ENCODE measurements at places on chromosomes 7 and 10. TPM values are rescaled to one million over a fixed set of nuclear protein-coding genes. Genes with fewer than 3 reads are reported as not detected.

DNA sequence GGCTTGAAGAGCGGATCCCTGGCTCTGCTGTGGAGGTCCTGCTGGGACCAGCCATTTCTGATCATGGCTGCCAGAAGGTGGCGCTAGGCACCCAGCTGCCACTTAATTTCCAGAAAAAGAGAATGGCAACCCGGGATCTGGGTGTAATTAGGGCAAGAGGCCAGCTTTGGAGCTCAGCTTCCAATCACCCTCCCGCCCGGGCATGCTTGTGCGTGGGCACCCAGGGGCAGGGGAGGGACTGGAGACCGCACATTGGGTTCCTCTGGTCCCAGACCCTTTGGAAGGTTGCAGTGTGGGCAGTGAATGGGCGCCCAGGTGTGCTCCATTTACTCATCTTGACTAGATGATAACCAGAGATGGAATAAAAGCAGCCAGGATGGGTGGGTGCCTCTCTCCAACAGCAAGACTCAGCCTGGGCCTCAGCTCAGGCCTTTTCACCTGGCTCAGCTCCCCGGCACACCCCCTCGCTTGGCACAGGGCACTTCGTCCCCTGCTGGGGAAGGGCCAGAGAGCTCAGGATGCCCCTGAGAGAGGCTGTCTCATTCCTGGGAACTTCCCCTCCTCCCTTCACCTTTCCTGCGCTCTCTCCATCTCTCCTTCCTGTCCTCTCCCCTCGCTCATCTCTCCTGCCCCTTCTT lies 14.7 kb downstream of the FAM241B start:
- peak; percentile 62 for DNase-seq

GRCh38 chr7:29596593-29597178 lies 33.1 kb downstream of the PRR15 start:
- no peak for DNase-seq

- DNase-seq, result no peak
Measured at GRCh38 chr10:120186506-120186905, 270.5 kb upstream of the PLPP4 start.

The SORCS1 gene
- 2.2 TPM for total RNA-seq

DNA sequence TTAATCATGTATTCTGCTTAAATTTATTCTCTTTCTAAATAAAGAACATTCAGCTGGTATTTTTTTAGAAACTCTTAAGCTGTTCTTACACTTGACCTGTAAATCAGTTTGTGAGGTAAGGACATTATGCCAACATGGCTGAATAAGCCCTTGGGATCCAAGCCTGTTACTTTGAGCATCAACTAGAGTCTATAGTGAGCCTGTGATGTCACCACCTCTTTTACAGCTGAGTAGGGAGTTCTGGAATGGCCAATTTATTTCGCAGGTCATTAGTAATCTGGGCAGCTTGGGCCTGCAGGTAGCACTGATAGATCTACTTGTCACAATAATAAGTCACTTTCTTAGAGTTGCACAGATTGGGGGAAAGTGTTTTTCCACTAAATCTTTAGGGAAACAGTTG lies 915.2 kb upstream of the MBL2 start:
- no peak for DNase-seq

- DNase-seq, result no peak
Measured at GRCh38 chr10:34933676-34934075, 118.6 kb upstream of the PARD3 start.

DNA sequence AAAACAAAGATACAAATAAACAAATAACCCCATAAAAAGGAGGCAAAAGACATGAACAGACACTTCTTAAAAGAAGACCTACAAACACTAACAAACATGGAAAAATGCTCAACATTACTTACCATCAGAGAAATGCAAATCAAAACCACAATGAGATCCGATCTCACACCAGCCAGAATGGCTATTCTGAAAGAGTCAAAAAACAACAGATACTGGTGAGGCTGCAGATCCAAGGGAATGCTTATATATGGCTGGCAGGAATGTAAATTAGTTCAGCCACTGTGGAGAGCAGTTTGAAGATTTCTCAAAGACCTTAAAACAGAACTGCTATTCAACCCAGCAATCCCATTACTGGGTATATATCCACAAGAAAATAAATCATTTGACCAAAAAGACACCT lies 80.4 kb upstream of the NRP1 start:
- DNase-seq, result no peak

Data from transverse colon (tissue), 4 donors.